ENCODE measurements at places on chromosomes 5 and 9. TPM values are rescaled to one million over a fixed set of nuclear protein-coding genes. Genes with fewer than 3 reads are reported as not detected.

- no peak for DNase-seq
These were observed 299.4 kb downstream of the ZSWIM6 start for GRCh38 chr5:61631438-61631941.

DNA sequence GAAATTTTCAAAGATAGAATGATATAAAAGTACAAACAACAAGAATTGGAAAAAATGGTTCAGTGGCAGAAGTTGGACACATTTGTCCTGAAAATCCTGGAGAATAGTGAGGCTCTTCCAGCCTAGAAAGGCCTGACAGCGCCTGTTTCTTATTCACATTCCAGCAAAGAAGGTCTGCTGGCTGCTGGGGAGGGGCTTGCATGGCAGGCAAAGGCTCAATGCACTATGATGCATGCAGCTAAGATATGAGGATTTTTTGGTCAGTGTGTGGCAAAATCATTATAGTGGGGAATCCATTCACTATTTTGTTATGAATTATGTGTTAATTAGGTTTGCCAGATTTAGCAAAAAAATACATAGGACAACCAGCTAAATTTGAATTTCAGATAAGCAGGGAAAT, 243.9 kb upstream of the SLC30A5 start:
- DNase-seq, result no peak

- no peak for DNase-seq
These were observed 425.8 kb downstream of the MAN2A1 start for GRCh38 chr5:110115503-110115902.

DNA sequence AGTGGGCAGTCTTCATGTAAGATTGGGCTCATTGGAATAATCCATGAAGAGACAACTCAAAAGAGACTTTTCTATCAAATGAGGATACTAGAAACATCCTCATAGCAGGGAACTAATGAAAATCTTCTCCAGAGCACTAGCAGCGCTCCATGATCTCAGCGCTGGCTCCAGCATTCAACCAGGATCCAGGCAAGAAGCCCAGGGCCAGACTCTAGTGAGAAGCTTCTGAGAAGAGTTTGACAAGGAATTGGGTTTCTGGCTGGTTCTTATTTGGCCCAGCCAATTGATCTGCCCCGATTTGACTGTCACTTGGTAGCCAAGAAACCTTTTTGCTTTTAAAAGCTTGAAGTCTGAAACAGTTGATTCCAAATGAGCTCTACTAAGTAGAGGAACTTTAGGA, 60.1 kb downstream of the AOPEP start:
- DNase-seq, result no peak

- DNase-seq, result no peak
These were observed 814 bp downstream of the PLCXD3 start for GRCh38 chr5:41509399-41510175.

DNA sequence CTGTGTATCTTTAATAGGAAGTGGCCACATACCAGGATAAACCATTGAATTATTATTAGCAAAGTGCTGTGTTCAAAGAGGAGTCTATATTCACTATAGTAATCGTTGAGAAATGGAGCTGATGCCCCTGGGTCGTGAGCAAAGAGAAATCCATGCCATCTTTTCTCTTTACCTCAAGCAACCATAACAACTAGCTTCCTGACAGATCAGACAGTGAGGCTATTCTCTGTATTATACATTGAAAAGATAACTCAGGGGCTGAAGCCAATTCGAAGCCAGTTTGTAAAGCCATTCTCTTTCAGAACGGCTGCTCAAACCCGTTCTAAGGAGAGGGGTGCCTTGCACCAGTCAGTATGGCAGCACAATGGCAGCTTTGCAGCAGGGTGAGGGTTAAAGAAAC, 680.6 kb downstream of the SEMA5A start:
- DNase-seq, result no peak

DNA sequence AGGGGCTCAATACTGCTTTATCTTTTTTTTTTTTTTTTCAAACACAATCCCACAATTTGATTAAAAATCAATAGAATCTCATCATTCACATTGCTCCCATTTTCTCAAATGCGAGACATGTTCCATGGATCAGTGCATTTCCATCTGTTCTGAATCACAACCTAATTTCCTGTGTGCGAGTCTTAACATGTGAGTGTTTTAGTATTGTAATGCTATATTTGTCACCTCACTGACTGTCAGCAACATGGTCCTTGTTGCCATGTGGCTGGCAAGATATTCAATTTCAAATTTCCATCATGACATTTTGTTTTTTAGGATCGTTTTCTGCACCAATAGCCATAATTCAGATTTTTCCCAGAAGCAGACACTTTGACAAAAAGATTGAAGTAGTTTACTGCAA, 233.2 kb upstream of the PRDM9 start:
- no peak for DNase-seq

ALG2 gene
- 54.1 TPM for total RNA-seq

Data from kidney epithelial cell (primary cell).